ENCODE measurements at places on chromosomes 11 and 22. TPM values are rescaled to one million over a fixed set of nuclear protein-coding genes. Genes with fewer than 3 reads are reported as not detected.
A peak's percentile ranks its signal among the peaks of the same experiment; 100 is the strongest.

Gene CCDC81
- total RNA-seq = 0.51 TPM

Gene KRTAP5-10
- total RNA-seq = not detected

Gene SYT7
- 23.6 TPM for total RNA-seq

Gene GGTLC2
- not detected for total RNA-seq

- no peak overlapping the region for H3K4me3 ChIP-seq
- peaks cover 23% of the 10 kb centered on the region for H3K4me1 ChIP-seq
- no peaks in the 10 kb centered on the region for H3K27me3 ChIP-seq
- no peaks in the 10 kb centered on the region for H3K36me3 ChIP-seq
Observed at GRCh38 chr11:86184728-86185380, 59.7 kb upstream of the EED start.

DNA sequence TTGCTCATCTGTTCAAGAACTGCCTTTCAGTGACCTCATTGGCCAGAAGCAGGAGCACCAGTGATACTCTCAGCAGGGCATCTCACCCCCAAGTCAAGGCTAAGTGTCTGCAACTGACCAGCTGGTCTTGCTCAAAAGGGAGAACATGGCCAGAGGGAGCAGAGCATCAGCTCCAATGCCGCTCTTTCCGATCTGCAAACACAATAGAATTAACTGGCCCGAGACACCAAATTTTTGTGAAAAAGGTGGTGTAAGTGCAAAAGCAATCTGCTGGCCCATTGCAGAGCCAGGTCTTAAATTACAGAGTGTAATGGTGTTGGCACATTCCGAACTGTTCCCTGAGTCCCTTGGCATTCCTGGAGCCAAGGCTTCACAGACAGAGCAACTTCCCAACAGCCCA is 97.0 kb downstream of the PKNOX2 start:
- no peaks in the 10 kb centered on the region for H3K4me1 ChIP-seq
- no peaks in the 10 kb centered on the region for H3K36me3 ChIP-seq
- H3K27ac ChIP-seq = peak overlapping the region; percentile 38
- DNase-seq = no peak
- no peak overlapping the region for H3K4me3 ChIP-seq

- no peaks in the 10 kb centered on the region for H3K27me3 ChIP-seq
- H3K27ac ChIP-seq = no peak overlapping the region
- H3K36me3 ChIP-seq = no peaks in the 10 kb centered on the region
- H3K4me1 ChIP-seq = no peaks in the 10 kb centered on the region
Observed at GRCh38 chr11:12784445-12784844, 110.2 kb downstream of the TEAD1 start.

- H3K4me1 ChIP-seq = peaks cover 59% of the 10 kb centered on the region
- H3K4me3 ChIP-seq = no peak overlapping the region
- no peaks in the 10 kb centered on the region for H3K27me3 ChIP-seq
Observed at GRCh38 chr11:16809886-16810668, 71.6 kb downstream of the C11orf58 start.

- no peaks in the 10 kb centered on the region for H3K27me3 ChIP-seq
- no peaks in the 10 kb centered on the region for H3K36me3 ChIP-seq
- H3K4me1 ChIP-seq = peaks cover 6% of the 10 kb centered on the region
- no peak overlapping the region for H3K4me3 ChIP-seq
Observed at GRCh38 chr11:66888282-66888681, 31.4 kb downstream of the LRFN4 start.
